ENCODE measurements at places on chromosomes 1 and 21. TPM values are rescaled to one million over a fixed set of nuclear protein-coding genes. Genes with fewer than 3 reads are reported as not detected.

- ATAC-seq = no peak
These were observed 34.4 kb downstream of the MAP3K21 start for GRCh38 chr1:233361876-233362275.

DNA sequence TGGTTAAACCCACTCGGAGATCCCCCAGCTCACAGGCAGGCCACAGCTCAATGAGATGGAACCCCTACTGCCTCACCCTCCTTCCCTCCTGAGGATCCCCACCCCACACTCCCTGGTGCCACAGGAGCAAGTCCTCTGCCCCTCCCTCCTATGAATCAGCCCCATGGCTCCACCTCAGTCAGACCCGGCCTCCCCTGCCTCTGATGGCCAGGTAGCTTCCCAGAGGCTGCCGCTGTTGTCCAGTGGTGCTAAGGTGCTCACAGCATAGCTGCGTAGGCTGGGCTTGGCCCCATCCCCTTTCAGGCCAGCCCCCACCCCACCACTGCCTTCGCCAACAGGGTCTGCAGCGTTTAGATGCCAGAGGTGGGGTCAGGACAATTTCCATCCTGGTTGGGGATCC lies 98.5 kb upstream of the IGSF21 start:
- no peak for ATAC-seq

DNA sequence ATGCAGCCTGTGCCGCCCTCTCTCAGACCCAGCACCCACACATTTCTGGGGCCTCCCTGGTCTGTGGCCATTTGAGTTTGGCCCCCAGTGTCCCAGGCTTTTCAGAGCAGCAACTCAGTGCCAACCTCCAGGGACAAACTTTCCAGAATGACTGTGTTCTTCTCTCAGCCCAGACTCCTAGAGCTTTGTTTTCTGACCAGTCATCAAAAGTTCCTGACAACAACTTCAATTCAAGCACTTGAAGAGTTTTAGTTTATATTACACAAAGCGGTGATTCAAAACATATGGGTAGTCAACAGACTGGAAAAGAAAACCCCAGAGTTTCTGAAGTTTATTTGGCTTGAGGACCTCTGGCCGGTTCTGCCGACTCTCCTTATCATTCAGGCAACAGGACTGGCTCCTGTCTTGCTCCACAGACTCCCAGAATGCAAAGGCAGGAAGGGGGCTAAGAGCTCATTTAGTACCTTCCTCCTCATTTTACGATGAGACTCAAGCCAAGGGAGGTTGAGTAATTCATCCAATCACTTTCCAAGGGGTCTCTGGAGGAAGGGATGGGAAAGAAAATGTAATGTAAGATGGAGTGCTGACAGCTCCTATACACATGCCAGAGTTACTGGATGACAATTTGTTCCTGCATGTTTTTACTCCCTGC lies 27.0 kb upstream of the TIAM1 start:
- peak; percentile 57 for ATAC-seq

DNA sequence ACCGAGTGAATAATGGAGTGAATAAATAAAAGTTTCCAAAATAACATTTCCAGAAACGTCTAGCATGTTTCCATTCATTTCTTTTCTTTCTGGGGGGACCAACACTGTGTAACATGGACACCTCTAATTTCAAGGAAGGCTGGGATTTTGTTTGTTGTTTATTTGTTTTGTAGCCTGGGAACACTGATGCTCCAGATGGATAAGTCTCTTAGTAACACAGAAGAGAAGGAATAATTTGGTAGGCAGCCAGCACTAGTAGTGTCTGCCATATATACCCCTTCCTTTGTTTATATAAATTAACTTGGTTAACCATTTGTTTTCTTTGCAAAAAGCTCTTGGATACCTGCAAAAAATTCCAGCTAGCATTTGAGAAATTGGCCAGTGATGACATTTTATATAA lies 411.4 kb upstream of the DEPDC1 start:
- no peak for ATAC-seq

- ATAC-seq = no peak
These were observed 658.3 kb downstream of the LTN1 start for GRCh38 chr21:28334407-28334806.

GRCh38 chr1:26281971-26282370 lies 2.1 kb downstream of the SH3BGRL3 start:
- no peak for ATAC-seq

GRCh38 chr1:232688398-232688797 lies 58.5 kb upstream of the SIPA1L2 start:
- no peak for ATAC-seq

- ATAC-seq = no peak
These were observed 89.4 kb upstream of the LBR start for GRCh38 chr1:225517221-225517620.

GRCh38 chr1:57868908-57869307 lies 445.0 kb upstream of the DAB1 start:
- ATAC-seq = no peak

DNA sequence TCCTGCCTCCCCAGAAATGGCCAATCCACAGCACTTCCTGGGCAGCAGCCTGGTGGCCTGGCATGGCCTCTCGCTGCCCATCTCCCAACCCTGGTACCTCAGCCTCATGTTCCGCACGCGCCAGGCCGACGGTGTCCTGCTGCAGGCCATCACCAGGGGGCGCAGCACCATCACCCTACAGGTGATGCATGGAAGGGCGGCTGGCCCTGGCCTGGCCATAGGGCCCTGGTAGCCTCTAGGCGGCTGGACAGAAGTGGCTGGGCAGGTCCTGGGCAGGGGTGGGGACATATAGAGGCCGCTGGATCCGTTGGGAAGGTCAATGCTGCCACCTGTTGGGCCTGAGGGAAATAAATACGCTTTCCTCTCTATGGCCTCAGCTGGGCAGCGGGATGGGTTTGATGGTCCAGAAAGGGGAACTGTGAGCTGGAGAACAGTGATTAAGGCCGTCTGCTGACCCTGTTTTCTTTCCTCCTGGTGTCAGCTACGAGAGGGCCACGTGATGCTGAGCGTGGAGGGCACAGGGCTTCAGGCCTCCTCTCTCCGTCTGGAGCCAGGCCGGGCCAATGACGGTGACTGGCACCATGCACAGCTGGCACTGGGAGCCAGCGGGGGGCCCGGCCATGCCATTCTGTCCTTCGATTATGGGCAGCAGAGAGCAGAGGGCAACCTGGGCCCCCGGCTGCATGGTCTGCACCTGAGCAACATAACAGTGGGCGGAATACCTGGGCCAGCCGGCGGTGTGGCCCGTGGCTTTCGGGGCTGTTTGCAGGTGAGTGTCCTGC lies 14.4 kb downstream of the CELSR2 start:
- peak; percentile 90 for ATAC-seq

DNA sequence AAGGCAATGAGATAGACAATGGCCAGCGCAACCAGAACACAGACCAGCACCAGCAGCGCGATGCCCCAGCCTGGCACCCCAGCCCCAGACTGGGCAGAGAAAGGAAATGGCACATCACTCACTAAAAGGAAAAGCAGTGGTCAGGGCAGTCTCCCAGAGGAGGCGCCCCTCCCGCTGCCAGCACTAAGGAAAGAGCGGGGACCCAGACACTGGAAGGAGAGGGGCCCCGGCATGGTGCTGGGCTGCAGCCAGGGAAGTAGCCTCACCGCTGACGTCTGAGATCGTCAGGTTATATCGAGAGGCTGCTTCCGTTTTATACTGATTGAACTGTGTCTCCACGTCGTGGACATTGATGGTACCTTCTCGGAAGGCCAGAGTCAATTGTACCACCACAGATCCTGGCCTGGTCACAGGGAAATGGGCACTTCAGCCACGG lies 13.8 kb downstream of the TRIM46 start:
- no peak for ATAC-seq

DNA sequence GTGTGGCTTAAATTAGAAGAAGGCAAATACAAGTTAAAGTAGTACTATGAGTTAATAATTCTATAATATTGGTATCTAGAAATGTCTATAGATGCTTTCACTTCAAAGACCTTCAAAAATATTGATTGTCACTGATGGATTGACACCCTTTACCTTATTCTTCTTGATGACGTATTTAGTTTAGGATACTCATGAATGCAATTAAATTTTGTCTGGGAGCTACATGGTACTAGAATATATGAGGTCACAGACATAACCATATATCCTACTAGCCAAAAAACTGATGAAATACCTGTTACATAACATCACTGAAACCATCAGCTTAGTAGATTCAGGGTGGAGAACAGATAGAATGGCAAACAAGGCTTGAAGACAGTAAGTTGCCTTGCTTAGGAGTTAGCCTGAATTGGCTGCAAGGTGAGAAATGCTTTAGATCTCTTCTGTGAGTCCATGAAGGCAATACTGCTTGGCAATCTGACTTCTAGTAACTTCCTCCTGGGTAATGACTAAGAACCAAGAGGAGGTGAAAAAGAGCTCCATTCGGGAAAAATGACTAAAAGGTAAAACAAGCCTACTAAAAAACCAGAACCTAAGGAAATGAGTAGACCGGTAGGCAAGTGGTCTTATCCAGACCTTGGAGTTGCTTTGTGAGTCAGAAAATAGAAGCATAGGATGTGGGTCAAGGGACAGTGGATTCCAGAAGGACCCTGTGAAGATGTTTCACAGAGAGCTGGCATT lies 16.9 kb upstream of the ARHGAP29 start:
- no peak for ATAC-seq

DNA sequence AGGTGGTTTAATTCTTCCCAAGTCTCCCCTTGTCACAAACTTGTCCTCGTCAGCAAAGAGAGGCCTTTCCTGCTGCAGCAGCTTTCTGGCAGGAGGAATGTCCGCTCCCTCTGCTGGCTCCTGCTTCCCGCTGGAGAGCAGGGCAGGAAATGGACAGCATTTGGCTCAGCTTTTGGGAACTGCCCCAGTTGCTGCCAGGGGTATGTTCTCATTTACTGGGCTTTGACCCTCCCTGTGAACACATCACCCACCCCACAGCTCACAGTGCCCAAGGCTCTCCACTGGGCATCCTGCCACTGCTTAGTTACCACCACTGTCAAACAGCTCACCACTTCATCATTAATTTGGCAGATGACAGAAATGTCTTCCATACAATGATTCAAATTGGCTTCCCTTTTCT lies 75.4 kb downstream of the MRPL37 start:
- ATAC-seq = peak; percentile 60

DNA sequence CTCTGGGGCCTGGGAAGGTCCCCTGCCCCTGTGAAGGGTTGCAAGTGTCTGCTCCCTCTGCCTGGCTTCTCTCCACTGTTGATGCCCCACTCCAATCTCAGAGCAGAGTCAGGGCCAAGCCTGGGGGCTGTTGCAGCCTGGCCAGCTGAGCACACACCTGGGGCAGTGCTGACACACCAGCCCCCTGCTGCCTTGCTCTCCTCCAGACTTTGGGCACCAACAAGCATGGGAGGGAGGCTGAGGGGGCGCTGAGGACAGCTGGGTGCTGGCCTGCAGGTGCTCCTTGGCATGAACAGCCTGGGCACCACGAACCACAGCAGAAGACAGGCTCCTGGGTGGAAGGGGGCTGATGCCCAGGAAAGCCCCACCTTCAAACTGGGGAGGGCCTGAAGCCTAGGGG lies 9.6 kb upstream of the MTR start:
- no peak for ATAC-seq

DNA sequence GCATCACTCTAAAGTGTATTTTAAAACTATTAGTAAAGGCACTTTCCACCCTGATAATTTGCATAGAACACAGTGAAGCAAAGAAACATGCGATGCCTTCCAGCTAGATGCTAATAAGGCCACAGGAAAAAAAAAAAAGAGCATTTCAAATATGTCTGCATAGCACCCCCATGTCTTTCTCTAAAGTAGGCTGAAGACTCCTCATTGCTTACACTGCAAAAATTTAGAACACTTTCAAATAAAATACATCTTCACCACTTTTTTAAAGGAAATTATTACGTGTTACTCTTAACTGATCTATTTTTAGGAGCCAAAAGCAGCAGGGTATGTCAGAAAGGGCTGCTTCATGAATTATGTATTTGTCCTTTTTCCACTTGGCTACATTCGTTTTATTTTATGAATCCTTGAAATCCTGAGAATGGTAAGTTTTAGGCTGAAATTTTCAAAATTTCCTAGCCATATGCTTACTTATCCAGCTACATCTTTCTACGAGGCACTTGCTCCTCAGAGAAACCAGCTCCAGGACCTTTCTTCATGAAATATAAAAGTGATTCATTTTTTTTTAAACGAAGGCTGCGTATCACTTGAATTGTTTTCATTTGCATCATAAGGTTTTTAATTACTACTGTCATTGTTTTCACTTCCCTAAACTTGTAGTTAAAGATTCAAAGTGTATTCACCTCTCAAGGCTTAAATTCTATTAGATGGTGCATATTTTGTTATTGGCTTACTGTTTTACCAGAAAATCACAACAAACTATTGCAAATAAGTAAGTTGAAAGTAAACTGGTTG lies 513.0 kb downstream of the PTPRC start:
- no peak for ATAC-seq

DNA sequence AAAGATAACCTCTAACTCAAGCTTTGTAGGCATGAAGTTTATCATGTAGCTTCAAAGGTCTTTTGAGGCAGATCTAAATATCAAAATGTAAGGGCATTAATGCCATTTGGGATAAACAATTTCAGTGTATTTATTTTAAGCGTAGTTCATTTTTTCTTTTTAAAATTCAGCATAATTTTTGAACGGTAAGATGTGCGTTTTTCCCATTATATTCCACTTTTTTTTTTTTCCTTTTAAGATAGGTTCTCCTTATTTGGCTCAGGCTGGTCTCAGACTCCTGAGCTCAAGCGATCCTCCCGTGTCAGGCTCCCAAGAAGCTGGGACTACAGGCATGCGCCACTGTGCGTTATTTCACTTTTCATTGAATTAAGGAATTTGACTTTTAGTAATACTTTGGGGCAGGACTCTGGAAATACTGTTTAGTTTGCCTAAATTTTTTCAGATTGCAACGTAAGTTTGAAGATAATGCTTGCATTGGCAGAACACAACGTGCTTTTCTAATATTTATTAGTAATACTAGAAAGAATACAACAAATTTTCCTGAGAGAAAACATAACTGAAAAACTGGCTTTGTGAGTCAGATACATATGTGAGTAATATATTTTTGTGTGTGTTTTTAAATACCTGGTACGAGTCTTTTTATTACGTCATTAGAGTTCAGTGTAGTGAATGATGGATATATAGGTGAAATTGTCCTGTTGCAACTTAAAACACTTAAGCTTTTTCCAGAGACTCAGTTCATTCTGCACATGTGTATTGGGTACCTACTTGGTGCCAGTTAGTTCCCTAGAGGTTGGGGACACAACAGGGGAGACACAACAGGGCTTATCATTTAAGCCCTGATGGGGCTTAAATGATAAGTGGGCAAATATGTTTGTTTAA lies 2.2 kb downstream of the RALGPS2 start:
- ATAC-seq = no peak

E2F2 gene
- not detected for total RNA-seq

TESK2 gene
- total RNA-seq = 8.6 TPM

SPRR1B gene
- not detected for total RNA-seq

TPTE gene
- not detected for total RNA-seq
